ENCODE measurements at places on chromosomes 11 and 22. TPM values are rescaled to one million over a fixed set of nuclear protein-coding genes. Genes with fewer than 3 reads are reported as not detected.

The SCGB1C1 gene
- not detected for total RNA-seq

The KDM2A gene
- total RNA-seq = 112 TPM

The MRGPRX3 gene
- total RNA-seq = not detected

The OR52I2 gene
- not detected for total RNA-seq

The USP2 gene
- total RNA-seq = 3.1 TPM

The OR4C3 gene
- not detected for total RNA-seq

The CENPM gene
- total RNA-seq = 39.8 TPM

The EHF gene
- total RNA-seq = 0.51 TPM

The TSGA10IP gene
- total RNA-seq = not detected
